Activated CD4-positive, alpha-beta T cell treated with anti-CD3 and anti-CD28 coated beads, Interleukin-10, Interleukin-2, amounts not matched to agents 100 ng/mL and 50 ng/mL, durations not matched to agents 16 hours and 8 hours (primary cell): ENCODE measurements at places on chromosomes 3 and 15.

DNA sequence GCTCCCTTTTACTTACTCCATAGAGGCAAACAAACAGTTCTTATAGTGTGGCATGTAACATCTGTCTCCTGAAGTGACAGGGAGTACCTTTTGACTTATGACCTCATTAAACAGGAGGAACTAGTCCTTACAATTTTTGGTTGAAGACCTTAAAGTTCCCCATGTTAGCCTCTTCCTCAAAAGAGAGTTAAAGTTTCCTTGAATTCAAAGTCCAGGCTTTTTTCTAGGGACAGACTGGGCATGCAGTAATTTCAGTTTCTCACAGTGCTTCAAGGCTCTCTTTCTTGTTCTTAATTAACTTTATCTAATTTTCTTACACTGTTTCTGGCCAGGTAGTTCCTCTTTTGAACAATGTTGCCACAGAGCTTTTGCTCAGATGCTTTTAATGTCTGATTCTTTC is 12.1 kb downstream of the GOLM2 start:
- DNase-seq: no peak

GRCh38 chr3:94004301-94004910 is 24.0 kb downstream of the STX19 start:
- peak; percentile 66 for DNase-seq

DNA sequence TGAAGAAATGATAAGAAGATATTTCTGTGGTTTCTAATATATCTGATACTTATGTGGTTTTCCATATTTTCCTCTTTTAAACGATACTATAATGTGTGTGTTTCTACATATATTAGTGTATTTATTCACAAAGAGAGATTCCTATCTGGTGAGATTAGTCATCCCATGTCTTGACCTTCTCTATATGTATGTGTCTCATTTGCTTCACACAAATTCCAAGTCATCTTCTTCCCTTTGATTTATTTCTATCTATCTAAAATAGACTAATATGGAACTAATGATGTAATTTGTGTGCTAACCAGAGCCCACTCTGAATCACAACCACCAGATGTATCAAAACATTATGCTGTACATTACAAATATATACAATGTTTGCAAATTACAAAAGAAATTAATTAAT is 154.7 kb upstream of the KCNMB2 start:
- no peak for DNase-seq

DNA sequence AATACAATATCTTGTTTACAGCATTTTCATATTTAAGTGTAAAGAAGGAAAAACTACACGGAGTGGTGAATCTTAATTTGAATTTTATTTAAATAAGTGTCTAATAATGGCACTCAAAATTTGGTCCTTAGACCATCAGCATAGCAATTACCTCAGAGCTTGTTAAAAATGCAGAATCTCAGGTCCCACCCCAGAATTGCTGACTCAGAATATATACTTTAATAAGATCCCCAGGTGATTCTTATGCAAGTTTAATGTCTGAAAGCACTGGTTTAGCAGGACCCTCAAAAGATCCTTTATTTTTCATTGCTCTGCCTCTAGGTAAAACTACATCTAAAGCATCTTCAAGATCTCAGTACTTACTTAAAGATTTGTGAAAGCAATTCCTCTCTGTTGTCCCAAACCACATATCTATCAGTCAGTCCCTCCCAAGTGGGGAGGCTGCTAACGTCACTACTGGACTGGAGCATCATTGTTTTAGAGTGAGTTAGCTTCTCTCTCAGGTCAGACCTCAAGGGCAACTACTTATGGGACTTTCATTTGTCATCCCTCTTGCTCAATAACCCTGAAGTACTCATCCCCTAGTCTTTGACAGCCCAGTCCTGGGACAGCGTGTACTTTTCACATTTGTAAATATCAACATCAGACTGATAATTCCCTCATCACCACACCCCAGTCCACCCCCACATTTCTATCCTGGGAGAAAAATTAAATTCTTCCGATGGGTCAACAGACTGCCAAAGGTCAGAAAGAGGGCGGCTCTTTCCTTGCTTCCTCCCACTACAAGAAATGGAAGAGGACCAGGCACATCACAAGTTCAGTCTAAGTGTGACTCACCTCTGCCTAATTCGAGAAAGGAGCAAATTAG is 76.7 kb downstream of the CBLB start:
- no peak for DNase-seq

- no peak for DNase-seq
Measured at GRCh38 chr3:15703346-15703745, 94.4 kb downstream of the ANKRD28 start.

DNA sequence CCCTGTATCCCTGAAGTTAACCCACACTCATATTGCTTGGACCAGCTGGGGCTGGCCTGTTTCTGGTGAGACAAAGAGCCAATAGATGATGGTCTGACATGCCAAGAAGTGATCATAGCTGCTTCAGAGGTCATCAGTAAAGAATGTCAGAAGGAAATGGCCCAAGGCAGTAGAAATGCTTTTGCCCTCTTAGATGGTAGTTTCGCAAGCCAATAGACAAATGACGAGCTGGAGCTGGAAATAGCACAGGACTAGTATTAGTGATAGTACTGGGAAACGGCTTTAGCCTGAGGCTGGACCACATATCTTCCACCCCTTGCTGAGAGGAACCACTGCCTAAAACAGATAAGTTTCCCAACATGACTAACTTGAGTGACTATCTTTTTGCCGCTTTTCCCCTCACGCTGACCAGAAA is 176.1 kb upstream of the THBS1 start:
- DNase-seq: no peak

DNA sequence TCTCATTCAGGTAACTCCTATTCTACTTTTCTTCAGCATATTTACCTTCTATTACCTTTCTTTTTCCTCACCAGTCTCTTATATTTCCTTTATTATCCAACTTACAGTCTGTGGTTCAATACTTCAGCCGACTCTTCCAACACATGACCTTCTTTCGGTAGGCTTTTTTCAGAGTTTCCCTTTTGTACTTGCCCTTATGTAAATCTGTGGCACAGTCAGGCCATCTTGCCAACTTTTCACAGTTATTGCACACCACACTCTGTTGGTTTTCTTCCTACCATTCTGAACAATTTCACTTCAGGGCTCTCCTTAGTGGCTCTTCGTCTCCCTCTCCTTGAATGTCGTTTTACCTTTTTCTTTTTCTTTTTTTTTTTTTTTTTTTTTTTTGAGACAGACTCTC is 427.8 kb downstream of the LPP start:
- DNase-seq: no peak

DNA sequence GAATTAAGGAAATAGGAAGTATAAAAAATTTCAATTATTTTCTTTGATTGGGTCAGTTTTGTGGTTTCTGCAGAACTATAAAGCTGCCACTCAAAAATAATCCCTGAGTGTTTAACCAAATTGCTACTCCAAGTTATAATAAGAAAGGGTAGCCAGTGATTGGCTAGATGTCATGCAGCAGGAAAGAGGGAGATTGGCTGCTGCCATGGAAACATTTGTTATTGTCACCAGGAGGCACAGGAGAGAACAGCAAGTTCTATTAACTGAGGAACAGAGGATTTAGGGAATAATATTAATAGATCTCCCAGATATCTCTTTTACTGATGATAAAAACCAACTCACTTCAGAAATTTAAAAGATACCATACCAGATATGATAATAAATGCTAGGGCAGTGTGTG is 42.6 kb downstream of the CLDN1 start:
- DNase-seq: no peak

DNA sequence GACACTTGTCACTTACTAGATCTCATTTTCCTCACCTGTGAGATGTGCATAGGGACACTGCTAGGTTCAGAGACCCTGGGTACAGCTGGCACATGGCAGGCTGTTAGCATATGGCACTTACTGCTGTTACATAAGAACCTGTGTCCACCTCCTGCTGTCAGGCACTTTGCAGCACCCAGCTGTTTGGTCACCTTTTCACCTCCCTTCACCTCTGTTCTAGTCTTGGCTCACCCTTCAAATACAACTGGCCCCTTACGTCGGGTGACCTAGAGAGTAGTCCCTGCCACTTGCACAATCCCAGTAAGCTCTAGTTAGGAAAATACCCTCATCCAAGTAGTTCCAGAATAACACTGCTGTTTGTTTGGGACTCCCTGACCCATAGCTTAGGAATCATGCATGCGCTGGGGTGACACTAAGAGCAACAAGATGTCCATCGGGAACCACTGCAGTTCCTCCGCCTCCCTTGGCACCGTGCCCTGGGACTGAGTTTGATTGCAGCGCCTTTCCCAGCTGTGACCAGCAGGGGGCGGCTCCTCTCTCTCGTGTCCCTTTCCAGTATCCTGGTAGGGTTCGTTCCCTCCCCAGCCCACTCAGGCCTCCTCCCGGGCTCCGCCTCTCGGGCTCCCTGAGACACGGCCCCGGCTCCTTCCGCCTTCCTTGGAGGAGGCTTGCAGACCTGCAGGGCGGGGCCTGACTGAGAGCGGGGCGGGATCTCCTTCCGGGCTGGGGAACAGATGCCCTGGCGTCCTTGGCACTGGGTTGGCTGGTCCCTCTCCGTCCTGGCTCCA is 78.6 kb downstream of the ABHD5 start:
- DNase-seq: peak; percentile 78

DNA sequence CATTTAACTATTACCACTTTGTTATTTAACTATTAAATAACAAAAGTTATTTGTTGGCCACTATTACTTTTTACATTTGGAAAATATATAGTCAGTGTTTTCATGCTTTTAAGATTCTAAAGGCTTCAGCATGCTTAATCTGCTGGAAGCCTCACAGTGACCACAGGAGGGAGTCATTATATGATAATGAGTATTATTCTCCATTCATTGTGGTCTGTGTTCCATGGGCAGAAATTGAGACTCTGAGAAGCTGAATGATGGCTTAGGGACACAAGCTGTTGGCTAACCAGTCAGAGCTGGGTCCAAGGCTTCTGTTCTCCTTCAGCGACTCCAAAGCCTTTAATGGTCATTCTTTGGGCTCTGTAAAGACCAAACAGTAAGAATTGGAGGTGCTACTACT is 64.7 kb downstream of the BFSP2 start:
- DNase-seq: peak; percentile 21

DNA sequence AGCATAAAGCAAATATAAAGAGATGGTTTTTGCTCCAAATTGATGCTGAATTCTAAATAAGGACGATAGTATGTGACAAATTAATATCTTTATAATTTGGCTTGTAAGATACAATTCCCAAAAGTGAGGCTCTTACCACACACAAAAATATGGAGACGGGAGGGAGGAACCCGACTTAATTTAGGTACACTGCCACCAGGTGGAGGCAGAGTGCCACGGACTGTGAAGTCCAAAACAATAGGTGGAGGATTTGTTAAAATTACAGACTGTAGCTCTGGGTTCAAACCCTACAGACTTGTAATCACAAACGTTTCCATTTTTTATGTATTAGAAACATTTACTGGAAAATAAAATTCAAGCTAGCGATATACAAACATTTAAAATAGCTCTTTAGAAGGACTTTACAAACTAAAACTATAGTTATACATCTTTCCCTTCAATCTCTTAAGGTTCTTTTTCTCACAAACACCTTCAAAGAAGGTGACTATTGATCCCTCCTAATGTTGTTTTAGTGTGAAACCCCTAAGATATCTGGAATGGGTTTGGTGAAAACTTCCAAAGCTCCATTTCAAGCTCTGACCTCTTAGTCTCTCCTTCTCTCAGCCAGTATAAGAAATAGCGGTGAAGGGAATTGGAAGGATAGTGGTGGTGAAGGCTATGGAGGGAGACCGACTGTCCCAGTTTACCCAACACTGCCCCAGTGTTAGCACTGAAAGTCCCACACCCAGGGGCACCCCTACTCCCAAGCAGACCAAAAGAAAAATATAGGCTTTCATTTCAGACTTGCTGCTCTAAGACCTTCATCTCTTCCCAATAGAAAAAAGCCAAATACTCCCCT is 89.7 kb downstream of the AQP9 start:
- DNase-seq: peak; percentile 68

- no peak for DNase-seq
Measured at GRCh38 chr3:133527081-133527715, 46.3 kb upstream of the CDV3 start.

DNA sequence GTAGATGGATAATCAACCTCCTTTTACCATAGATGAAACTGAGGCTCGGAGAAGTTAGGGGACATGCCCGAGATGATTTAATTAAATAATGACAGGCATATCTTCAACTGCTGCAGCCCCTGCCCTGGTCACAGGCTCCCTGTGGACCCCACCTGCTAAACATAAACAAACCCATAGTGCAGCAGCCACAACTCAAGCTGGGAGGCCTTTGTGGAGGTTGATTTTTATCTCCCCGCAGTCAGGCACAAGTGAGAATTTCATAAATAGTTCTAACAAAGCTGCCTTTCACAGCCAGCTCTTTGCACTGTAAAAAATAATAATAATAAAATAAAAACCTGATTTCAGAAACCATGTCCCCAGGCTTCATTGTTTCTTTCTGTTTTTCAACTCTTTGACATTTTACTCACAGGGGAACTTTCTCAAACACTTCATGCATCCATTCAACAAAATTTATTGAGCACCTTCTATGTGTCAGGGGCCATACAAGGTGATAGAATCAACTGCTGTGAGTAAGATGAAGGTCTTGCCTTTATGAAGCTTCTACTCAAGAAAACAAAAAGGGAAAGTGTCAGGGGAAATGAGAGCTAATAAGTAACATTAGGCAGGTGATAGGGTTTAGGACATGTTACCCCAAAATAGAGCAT is 393.6 kb upstream of the PROK2 start:
- no peak for DNase-seq

- no peak for DNase-seq
Measured at GRCh38 chr15:31023841-31024240, 32.4 kb upstream of the MTMR10 start.

DNA sequence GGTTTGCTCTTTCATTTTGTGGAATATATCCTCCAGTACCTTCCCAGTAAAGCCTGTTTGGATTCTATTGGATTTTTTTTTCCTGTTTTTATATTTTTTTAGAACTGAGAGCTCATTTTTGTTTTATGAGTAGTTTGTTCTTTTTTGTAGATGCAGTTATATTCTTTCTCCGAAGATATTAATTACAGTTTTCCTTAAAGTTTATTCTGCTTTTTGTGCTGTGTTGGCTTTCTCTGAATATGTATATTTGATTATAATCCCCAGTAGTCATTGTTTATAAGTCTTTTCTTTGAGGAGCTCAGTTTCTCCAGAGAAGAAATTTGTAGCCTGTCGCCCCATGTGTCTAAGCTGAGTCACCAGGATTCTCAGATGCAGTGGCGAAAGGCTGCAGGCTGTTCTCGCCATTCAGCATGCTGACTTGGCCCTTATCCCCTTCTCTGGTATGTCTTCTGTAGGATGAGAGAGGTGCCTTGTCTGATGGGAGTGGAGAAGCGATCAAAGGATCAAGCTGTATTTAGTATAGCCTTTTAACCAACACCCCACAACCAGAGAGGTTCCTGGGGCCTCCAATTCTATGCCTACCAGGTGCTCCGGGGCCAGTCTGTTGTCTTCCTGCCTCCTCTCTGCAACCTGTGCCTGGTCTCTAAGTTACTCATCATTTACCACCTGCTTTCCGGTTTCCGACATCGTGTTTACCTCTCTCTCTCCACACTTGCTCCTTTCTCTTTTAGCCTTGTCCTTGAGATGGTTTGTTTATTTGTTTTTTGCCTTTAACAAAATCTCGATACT is 31.7 kb upstream of the MFSD1 start:
- DNase-seq: no peak

DNA sequence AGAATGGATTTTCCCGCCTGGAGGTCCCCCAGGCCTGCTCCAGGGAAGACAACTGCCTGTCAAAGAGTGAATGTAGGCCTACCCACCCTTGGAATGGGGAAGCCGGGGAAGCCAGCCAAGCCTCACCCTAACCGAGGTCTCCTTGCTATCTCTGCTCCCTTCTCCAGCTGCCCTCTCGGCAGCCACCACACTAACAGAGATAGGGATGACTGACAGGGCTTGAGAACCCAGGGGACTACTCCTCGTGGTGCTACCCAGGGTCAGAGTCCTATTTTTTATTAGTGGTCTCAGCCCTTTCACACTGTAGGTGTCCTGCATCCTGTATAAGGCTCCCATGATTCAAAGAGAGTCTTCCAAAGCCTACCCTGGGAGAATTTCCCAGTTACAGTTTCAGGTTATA is 160.6 kb upstream of the CHRM5 start:
- no peak for DNase-seq
